ENCODE measurements at places on chromosomes 3 and 15. TPM values are rescaled to one million over a fixed set of nuclear protein-coding genes. Genes with fewer than 3 reads are reported as not detected.

GRCh38 chr3:152175528-152175889 is 93.2 kb upstream of the MBNL1 start:
- no peak overlapping the region for H3K4me3 ChIP-seq
- no peaks in the 10 kb centered on the region for H3K36me3 ChIP-seq
- no peak for DNase-seq
- no peak overlapping the region for H3K27ac ChIP-seq

Gene VIPR1
- total RNA-seq = 60.7 TPM

Gene HACD3
- 86.4 TPM for total RNA-seq

- H3K36me3 ChIP-seq = no peaks in the 10 kb centered on the region
- H3K4me1 ChIP-seq = peaks cover 38% of the 10 kb centered on the region
- no peak overlapping the region for H3K4me3 ChIP-seq
- no peak for DNase-seq
- H3K27me3 ChIP-seq = no peaks in the 10 kb centered on the region
Observed at GRCh38 chr3:47019201-47019600, 39.7 kb downstream of the NBEAL2 start.

Gene APOD
- 10.6 TPM for total RNA-seq

DNA sequence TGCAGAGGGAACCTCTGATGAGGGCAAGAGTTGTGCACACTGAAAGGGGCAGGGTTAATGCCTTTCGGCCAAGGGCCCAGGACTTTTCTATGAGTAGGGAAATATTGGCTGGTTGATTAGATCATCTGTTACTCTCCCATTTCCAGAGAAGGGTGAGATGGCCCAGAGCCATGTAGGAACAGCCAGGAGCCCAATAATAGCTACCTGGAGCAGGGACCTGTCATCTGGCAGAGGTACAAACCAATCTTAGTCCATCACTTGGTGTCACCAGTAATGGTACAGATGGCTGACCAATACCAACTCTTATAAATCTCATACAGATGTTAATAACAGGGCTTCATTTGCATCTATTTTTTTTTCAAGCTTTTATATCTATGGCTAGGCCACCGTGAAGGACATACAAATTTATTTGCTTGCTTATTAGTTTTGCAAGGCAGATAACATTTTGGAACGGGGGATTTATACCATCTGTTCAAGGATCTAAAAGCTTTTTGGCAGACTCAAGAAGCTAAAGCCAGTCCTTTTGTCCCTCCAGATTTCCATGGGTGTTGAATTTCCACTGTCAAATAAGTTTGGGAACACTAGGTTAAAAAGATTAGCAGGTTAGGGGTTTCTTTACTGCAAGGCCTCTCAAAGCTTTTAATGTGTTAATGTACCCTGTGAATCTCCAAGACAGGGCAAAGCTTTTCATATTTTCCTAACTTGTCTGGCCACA is 79.3 kb downstream of the TNIK start:
- H3K36me3 ChIP-seq = no peaks in the 10 kb centered on the region
- DNase-seq = no peak
- no peak overlapping the region for H3K27ac ChIP-seq
- H3K4me3 ChIP-seq = no peak overlapping the region
- peaks cover 12% of the 10 kb centered on the region for H3K4me1 ChIP-seq

GRCh38 chr3:123449997-123450604 is 1.2 kb upstream of the ADCY5 start:
- no peak for DNase-seq
- no peaks in the 10 kb centered on the region for H3K36me3 ChIP-seq
- H3K4me1 ChIP-seq = no peaks in the 10 kb centered on the region
- peaks cover 29% of the 10 kb centered on the region for H3K27me3 ChIP-seq
- no peak overlapping the region for H3K27ac ChIP-seq
- H3K4me3 ChIP-seq = peak overlapping the region; percentile 37

DNA sequence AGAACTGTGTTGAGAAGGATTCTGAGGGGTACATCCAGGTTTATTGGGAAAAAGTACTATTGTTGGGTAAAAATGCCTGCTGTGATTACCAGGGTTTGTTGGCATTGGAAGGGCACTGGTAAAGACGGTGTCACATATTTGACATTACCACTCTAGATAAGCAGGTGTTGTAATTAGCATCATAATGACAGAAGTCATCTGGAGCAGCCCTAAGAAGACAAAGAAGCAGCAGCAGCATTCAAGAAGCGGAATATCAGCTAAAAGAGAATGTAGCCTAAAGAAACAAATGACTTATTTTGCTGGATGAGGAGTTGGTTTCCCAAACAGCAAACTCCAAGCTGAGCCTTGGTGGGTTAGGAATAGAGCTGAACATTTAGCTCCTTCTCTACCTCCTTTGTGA is 30.5 kb upstream of the ZFAND6 start:
- H3K4me3 ChIP-seq = no peak overlapping the region
- H3K4me1 ChIP-seq = peaks cover 5% of the 10 kb centered on the region
- H3K27me3 ChIP-seq = no peaks in the 10 kb centered on the region
- DNase-seq = no peak
- H3K36me3 ChIP-seq = no peaks in the 10 kb centered on the region

- H3K27ac ChIP-seq = no peak overlapping the region
- no peaks in the 10 kb centered on the region for H3K36me3 ChIP-seq
- H3K4me1 ChIP-seq = no peaks in the 10 kb centered on the region
Observed at GRCh38 chr3:78857494-78858111, 910.2 kb downstream of the ROBO1 start.

DNA sequence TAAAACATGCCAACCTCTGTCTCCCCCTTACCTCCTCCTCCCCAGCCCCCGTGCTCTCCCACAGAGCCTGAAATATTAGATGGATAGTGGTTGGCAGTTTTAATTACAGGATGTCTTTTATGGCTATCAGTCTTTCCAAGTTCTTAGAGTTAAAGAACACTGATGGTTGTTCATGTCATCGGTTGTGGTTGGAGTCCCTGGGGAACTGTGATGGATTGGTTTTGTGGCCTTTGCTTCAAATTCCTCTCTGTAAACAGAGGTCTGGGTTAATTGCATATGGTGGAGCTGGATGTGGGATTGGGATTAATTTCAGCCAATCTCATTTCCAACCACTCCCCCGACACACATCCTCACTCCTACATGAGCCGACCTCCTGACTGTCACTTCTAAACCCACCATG is 164.5 kb upstream of the PROK2 start:
- H3K4me1 ChIP-seq = no peaks in the 10 kb centered on the region
- DNase-seq = no peak
- H3K4me3 ChIP-seq = no peak overlapping the region
- no peaks in the 10 kb centered on the region for H3K36me3 ChIP-seq

- H3K4me3 ChIP-seq = no peak overlapping the region
- DNase-seq = no peak
- no peak overlapping the region for H3K27ac ChIP-seq
Observed at GRCh38 chr15:77599899-77600298, 32.8 kb downstream of the LINGO1 start.

GRCh38 chr3:151264605-151265004 is 13.7 kb downstream of the P2RY14 start:
- H3K27me3 ChIP-seq = no peaks in the 10 kb centered on the region
- no peak for DNase-seq
- H3K4me1 ChIP-seq = no peaks in the 10 kb centered on the region
- H3K27ac ChIP-seq = peak overlapping the region; percentile 39
- H3K4me3 ChIP-seq = no peak overlapping the region

- no peak overlapping the region for H3K27ac ChIP-seq
- H3K27me3 ChIP-seq = no peaks in the 10 kb centered on the region
- no peak for DNase-seq
- peaks cover 27% of the 10 kb centered on the region for H3K4me1 ChIP-seq
- no peaks in the 10 kb centered on the region for H3K36me3 ChIP-seq
- no peak overlapping the region for H3K4me3 ChIP-seq
Observed at GRCh38 chr3:28250999-28251398, 9.6 kb downstream of the CMC1 start.

DNA sequence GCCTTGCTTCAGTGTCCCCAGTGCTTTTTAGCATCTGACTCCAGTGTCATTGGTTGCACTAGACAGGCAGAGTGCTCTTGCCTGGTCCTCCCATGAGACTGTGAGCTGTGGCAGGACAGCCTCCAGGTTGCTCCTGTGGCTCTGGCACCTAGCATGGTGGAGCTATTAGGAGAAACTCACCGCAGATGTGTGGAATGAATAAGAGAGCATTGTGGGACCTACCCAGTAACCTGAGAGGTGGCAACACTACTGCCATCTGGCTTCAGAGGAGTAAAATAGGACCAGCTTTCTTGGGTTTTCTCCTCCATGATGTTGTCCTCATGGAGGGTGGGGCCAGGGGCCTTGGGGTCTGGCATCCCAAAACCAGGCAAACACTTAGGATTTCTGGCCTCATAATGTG is 183.6 kb downstream of the EPHB1 start:
- no peak overlapping the region for H3K27ac ChIP-seq
- H3K4me1 ChIP-seq = no peaks in the 10 kb centered on the region
- H3K4me3 ChIP-seq = no peak overlapping the region
- no peaks in the 10 kb centered on the region for H3K36me3 ChIP-seq

Gene SGO1
- total RNA-seq = 3.3 TPM

Gene DCUN1D1
- total RNA-seq = 39.4 TPM

Gene ARPP21
- total RNA-seq = not detected

DNA sequence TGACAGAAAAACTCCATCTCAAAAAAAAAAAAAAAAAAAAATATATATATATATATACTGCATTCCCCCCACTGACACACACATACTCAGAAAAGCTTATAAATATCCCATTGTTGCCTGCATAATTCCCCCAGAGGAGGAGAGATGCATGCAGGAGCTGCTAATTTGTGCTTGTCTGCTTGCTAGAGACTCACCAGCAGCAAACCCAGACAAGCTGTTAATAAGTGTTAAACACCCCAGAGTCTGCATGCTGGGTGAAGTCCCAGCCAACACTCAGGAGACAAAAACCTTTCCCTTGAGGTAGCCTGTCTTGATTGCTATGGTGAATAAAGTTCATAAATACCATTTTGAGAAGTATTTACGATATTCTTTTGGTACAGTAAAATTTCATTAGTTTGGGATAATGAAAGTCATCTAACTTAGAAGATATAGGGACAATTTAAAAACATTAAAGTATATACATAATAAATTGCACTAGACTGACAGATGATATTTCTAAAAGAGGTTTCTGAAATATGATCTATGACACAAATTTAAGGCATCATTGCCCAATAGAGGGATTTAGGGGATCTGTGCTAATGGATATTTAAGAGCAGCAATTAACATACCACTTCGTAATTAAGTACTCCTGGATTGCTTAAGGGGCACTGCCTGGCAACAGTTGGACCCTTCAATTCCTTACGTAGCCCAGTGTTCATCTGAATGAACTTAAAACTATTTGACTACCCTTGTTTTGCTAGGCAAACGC is 400.0 kb upstream of the C2CD4B start:
- no peaks in the 10 kb centered on the region for H3K36me3 ChIP-seq
- H3K4me1 ChIP-seq = peaks cover 5% of the 10 kb centered on the region
- H3K4me3 ChIP-seq = no peak overlapping the region
- peaks cover 17% of the 10 kb centered on the region for H3K27me3 ChIP-seq
- no peak for DNase-seq

Gene PLA2G4B
- 9.3 TPM for total RNA-seq

Gene PARP15
- total RNA-seq = 5.8 TPM

GRCh38 chr3:148998715-148999423 is 7.5 kb downstream of the GYG1 start:
- no peak overlapping the region for H3K4me3 ChIP-seq
- H3K4me1 ChIP-seq = peaks cover 3% of the 10 kb centered on the region
- no peaks in the 10 kb centered on the region for H3K27me3 ChIP-seq
- H3K36me3 ChIP-seq = no peaks in the 10 kb centered on the region
- no peak for DNase-seq

Data from left lung (tissue), 14 donors.